ENCODE measurements at places on chromosomes 16 and 17. TPM values are rescaled to one million over a fixed set of nuclear protein-coding genes. Genes with fewer than 3 reads are reported as not detected.
A peak's percentile ranks its signal among the peaks of the same experiment; 100 is the strongest.

DNA sequence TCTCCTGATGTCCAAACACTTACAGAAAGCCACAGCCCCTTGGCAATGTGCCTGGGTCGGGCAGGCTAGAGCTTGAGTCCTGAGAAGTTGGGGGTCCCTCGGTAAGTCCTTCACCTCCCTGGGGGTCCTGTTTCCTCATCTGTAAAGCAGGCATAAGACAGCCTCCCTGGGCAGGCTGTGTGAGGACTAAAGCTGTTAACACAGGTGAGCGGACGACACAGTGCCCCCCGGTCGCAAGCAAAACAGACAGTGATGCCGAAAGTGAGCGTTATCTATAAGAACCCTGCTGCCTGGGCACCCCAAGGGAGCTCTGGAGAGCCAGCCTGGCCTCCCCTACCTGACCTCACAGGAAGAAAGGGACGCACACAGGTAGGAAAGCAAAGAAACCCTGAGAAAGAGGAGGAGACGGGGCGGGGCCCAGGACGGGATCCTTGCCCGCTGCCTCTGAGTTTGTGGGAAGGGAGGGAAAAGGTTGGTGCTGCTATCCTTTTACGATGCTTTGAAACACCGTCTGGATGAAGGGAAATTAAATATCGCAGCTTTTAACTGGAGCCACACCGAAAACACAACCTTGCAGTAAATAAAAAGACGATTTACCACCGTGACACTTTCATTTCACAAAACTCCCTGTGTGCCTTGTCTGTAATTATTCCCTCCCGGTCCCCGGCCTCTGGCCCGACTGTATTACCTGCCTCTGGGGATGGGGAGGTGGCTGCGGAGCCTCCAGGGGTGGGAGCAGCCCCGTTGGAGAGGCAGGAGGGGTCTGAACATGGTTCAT is 67.1 kb downstream of the ENGASE start:
- DNase-seq = no peak

DNA sequence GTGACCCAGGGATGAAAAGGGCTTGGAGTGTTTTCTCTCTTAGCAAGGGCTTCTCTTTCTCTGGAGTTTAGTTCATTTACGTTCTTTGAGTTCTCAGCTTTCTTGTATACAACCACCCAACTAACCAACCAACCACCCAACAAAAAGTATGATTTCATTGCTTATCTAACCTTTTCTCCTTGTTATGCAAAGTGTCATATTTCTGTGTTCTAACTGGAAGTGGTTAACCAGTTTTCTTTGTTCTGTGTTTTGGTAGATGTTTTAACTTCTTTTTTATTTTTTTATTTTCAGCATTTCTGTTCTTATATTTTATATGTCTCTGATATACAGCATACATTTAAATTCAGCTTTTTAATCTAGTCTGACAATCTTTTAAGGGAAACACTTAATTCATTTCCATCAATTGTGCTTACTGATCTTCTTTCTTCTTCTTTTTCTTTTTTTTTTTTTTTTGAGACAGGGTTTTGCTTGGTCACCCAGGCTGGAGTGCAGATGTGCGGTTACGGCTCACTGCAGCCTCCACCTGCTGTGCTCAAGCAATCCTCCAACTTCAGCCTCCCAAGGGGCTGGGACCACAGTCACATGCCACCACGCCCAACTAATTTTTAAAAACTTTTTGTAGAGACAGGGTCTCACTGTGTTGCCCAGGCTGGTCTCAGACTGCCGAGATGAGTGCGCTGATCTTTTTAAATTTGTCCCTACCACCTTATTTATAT is 29.6 kb downstream of the NLK start:
- no peak for DNase-seq

GRCh38 chr16:2964475-2965336 is 631 bp downstream of the KREMEN2 start:
- DNase-seq = peak; percentile 81

- DNase-seq = no peak
Measured at GRCh38 chr17:43588121-43588520, 42.0 kb upstream of the ETV4 start.

DNA sequence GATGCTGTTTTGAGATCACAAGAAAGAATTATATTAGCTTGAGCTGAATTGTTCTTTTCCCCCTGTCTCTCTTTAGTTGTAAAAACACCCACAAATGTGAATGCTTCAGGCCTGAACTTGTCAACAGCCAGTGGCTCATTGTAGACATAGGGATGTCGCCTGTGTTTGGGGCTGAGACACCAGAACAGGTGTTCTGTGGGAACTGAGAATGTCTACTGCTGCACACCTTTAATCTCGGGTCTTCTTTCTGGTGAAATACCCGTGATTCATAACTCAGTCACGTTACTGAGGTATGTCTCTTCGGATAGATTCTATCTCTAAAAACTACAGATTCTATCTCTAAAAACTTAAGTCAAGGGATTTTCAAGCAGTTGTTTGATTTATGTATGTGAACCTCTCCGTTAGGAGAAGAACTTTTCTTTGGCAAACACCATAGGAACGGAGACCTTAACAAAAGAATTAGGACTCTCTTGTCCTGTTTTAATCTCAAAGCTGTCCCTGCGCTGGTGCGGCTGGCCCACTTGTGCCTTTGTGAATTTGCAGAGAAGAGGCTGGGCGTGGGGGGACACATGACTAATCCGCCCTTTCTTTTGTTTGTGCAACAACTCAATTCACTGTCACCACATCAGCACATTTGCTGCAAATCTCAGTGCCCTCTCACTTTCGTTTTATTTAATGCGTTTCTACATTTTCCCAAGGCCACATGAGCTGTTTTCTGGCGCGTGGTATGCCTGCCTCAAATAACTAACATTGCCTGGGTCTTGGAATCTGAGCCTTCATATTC is 643.0 kb downstream of the MAF start:
- no peak for DNase-seq

DNA sequence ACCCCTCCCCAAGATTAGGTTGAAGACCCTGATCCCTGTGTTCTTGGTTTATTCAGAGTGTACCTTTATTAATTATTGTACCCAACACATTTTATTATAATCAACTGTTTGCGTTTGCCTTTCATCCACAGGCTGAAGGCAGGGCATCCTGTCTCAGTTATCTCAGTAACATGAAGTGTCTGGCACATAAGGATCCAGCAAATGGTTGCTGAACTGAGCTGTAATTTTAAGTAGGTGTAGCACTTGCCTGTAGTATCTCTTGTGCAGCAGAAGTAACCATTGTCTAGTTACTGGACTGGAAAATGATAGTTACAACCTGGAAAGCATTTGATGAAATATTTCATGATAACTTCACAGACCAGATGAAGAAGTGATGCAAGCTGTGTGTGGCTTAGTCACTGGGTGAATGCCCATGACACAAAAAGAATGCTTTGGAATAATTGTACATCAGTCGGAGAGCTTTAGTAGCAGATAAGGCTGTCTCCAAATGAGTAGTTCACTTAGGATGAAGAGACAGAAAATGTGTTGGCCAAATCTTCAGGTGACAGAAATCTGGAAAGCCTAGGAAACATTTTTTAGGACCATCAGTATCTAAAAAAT is 56.6 kb downstream of the ESRP2 start:
- DNase-seq = no peak

- no peak for DNase-seq
Measured at GRCh38 chr17:17685775-17686291, 4.6 kb downstream of the RAI1 start.

Gene STAC2
- not detected for total RNA-seq

Gene CCL2
- total RNA-seq = 0.73 TPM

Gene P3H4
- total RNA-seq = 3.0 TPM

Gene HASPIN
- 31.2 TPM for total RNA-seq

All from activated CD8-positive, alpha-beta memory T cell treated with anti-CD3 and anti-CD28 coated beads, Interleukin-2, amount 10 ng/mL, durations not matched to agents 7 days and 5 days (primary cell).